ENCODE measurements at places on chromosomes 11 and 22. TPM values are rescaled to one million over a fixed set of nuclear protein-coding genes. Genes with fewer than 3 reads are reported as not detected.

DNA sequence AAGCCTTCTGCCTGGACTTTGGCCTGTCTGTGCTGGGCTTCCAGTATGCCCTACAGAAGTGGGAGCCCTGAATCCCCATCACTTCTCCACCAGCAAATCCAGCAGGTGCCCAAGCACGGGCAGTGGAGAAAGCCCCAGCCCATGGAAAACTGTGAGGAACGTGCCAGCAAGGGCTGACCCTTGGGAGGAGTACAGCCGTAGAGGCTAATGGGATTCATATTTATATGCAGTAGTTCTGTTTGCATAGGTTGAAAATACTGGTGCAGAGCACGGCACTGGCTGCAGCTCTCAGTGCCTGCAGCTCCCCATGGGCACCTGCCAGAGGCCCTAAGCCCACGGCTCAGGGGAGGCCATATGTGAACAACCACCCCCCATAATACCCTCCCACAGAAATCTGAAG, 10.1 kb downstream of the NAGA start:
- peak; percentile 62 for DNase-seq

DNA sequence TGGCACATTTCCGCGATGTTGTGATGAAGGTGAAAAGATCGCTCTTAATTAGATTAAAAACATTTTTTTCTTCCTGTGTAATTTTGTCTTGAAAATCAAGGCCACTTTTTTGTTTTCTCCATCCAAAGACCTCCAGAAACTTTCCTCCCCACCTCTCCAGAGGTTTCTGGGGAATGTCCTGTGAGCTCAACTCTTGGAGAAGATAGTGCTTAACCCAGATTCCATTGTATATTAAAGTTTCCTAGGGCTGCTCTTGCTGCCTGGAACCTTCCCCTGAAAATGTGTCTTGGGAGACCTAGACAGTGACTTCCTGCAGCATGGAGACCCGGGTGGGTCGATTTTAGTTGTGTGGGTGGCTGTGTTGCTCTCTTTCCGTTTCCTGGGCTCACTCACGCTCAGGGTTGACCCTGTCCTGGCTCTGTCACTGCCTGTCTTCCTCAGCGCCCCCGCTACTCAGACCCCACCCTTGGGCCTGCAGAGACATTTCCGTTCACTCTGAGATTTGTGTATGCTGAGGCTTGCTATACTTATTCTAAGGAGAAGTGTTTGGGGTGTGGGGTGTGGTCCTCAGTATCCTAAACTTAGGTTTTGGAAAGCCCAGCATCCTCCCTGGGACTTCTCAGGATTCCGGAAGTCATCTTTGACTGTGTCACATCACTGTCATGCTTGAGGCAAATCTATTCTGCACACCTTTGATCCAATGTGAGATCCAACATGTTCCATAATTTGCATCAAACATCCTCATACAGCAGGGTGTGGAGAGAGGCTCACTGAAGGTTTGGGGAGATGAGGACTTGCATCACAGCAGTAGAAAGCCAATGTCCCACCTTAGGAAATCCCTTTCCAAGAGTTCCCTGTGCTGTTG, 47.2 kb downstream of the KCNQ1OT1 start:
- DNase-seq: no peak

GRCh38 chr22:46668116-46668515, 47.9 kb downstream of the GRAMD4 start:
- DNase-seq: no peak

Gene TCN1
- not detected for total RNA-seq

Gene DSCAML1
- 0.45 TPM for total RNA-seq
